Retinal pigment epithelial cell (primary cell): ENCODE measurements at places on chromosomes 7 and 10.

DNA sequence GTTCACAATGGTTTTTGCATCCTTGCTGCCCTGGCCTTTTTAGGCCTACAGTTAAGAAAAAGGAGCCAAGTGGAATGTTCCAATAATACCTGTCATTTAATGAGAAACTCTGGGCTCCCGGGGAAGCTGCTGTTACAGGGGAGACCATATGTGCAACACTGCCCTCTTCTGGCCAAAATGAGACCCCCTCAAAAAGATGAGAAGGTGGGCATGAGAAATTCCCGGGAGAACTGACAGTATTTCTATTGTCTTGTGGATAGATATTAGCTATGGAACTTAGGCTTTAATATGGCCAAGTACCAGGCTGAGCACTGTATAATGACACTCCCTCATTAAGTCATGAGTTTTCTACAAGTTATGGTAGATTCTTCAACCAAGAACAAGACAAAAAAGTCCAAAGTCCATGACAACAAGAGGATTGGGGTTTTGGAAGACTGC lies 99.4 kb downstream of the CCDC3 start:
- DNase-seq: peak; percentile 12

DNA sequence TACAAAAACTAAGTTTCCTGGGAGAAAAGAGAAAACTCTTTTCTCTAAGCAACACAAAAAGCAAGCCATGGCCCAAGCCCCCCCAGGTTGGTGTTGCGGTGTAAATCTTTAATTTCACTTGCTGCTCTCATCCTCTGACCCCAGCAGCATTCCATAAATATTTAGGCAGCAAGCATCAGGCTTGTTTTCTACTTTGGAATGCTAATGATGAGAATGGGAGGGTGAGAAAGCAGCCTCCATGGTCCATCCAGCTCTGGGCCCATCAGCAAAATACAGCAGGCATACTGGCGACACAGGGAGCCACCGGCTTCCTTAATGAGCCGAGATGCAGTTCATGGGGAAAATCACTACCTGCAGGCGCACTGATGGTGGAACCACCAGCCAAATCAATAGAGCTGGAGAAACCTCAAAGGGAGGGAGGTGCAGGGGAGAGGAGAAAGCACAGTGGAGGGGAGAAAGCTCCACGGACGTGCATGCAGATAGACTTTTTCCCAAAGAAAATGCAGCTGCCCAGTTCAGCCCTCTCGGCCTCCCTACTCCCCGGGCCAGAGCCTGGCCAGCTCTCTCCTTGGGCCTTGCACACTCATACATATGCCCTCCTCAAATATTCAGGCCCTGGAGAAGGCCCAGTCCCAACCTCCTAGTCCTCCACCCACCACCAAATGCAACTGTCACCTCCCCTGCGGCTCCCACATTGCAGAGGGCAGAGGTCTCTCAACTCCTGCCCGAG lies 131.9 kb downstream of the GRID1 start:
- no peak for DNase-seq

- no peak for DNase-seq
These were observed 74.0 kb downstream of the AOAH start for GRCh38 chr7:36650320-36650719.

GRCh38 chr7:7912937-7913336 lies 55.7 kb upstream of the GLCCI1 start:
- no peak for DNase-seq

DNA sequence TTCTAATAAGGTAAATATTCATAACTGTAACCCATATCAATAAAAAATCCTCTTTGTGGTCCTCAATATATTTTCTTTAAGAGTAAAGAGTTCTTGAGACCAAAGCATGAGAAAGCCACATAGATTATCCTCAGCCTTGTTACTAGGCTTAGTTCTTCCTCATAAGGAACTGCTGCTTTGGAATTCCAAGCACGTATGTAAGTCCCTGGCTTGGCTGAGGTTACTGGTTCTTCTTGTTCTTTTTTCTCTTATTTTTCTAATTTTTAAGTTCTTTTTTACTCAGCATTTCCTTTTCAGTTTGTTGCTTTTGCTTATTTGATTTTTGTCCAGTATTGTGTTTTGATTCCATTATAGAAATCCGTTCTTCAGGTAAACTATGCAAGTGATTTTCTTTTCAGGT lies 127.3 kb downstream of the MARCHF5 start:
- peak; percentile 58 for DNase-seq

DNA sequence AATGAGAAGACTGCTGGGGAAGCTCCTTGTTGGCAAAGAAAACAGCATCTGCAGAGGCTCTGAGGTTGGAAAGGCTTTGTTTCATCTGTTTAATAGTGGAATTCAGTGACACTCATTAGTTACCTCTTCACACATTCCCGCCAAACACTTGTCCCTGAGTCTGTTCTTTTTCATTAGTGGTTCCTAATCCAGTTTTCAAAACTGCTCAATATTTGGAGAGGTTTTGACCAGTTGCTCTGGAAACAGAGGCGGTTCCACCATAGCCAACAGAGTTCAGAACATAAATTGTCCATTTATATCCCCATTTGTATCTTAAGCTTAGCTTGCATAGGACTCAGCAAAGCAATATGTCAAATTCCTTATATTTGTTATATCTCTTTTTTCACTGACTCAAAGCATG lies 754.6 kb downstream of the AUTS2 start:
- no peak for DNase-seq

DNA sequence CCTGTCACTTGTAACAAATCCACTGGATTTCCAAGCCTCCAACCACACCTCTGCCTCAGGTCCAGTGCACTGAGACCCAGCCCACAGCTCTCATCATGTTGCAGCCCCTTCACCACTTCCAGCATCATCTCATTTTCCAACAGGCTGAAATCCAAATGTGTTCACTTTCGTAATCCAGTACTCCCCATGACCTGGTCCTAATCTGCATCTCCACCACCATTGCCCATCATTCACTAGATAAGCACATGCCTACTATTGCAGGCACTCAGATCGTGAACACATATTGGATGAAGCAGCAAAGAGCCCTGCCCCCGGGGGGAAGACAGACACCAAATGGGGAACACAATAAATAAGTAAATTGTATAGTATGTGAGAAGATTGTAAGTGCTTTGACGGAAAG lies 76.1 kb upstream of the INSIG1 start:
- DNase-seq: no peak

GRCh38 chr7:106047818-106048705 lies 64.0 kb downstream of the SYPL1 start:
- DNase-seq: no peak

DNA sequence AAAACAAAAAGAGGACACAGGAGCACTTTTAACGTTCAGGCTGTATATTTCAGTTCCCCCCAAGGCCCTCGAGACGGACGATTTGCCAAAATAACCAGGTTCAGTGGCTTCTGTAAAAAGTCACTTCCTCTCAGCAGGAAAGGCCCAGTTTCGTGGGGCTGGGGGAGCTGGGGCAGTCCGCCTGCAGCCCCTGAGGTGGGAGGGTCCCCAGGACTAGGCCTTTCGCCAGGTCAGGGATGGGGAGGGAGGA lies 28.8 kb downstream of the WDR86 start:
- no peak for DNase-seq

DNA sequence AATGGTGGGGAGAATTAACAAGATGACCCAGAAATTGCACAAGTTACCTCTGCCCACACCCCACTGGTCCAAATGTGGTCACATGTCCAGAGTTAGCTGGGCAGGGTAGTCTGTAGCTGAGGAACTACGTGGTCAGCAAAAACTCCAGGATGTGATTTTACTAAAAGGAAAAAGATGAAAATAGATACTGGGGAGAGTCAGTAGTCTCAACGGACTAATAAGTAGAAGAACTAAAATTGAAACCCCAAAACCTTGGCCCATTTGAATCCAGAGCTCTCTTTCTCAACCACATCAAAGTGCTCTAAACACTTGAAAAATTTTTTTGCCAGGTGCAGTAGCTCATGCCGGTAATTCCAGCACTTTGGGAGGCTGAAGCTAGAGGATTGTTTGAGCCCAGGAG lies 146.3 kb downstream of the SKIDA1 start:
- DNase-seq: no peak

DNA sequence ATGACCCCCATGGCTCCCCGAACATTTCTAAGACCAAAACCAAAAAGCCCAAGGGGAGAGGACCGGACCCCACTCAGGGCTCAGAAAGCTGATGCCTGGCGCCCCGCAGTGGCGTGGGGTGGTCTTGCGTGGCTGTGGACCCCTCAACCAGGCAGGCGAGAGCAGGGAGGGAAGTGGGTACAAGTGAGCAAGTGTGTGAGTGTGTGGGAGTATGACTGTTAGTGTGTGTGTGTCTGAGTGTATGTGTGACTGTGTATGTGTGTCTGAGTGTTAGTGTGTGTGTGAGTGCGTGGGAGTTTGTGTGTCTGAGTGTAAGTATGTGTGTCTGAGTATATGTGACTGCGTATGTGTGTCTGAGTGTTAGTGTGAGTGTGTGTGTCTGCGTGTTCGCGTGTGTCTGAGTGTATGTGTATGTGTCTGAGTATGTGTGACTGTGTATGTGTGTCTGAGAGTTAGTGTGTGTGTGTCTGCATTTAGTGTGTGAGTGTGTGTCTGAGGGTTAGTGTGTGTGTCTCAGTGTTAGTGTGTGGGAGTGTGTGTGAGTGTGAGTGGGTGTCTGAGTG lies 34.0 kb upstream of the INSIG1 start:
- no peak for DNase-seq

GRCh38 chr10:4754143-4754542 lies 71.9 kb upstream of the AKR1E2 start:
- no peak for DNase-seq

DNA sequence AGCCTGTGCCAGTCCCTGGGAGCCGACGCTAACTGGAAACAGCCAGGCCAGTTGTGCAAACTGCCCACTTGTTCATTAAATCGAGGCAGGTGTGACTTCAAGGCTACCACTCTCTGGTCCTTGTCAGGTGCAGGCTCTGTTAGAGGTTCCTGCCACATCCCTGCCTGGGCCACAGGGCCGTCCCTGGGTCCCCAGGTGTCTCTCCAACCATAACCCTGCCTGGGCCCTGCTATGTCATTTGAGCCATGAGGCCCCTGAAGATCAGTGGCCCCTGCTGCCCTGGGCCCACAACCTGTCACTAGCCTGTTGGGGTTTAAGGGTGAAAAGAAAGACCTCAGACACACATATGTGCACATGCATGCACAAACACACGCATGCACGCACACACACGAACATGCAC lies 326.9 kb downstream of the TNS3 start:
- no peak for DNase-seq

- no peak for DNase-seq
These were observed 57.6 kb upstream of the TARP start for GRCh38 chr7:38330861-38331621.

DNA sequence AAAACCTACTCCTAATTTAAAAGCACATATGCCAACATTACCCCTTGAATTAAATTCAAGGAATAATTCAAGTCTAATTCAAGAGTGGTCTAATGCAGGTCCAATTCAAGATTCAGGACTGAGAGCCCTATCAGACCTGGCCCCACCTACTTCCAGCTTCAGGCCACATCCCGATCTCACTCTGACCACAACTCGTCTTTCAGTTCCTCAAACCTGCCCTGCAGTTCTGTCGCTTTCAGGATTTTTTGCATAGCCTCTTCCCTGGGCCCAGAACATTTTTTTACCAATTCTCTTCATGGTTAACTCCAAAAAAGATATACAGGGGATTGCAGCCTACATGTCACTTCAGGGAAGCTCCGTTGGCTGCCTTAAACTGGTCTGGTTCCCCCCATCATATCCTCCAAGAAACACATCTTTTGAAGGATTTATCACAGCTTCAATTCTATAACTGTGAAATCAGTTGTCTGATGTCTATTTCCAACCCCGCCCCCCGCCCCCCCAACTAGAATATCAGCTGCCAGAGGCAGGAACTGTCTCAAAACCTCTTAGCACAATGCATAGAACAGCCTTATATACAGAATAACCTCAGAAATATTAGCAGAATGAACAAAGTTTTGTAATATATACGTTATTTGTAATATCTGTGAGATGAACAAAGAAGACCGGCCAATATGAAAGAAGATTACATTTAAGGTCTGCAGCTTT lies 20.8 kb downstream of the CCDC6 start:
- DNase-seq: no peak

GRCh38 chr7:63114371-63114985 lies 884.2 kb upstream of the ZNF722 start:
- no peak for DNase-seq

- DNase-seq: no peak
These were observed 104.7 kb downstream of the PHF14 start for GRCh38 chr7:11078247-11078834.

- no peak for DNase-seq
These were observed 139.4 kb downstream of the OAT start for GRCh38 chr10:124279298-124279697.

DNA sequence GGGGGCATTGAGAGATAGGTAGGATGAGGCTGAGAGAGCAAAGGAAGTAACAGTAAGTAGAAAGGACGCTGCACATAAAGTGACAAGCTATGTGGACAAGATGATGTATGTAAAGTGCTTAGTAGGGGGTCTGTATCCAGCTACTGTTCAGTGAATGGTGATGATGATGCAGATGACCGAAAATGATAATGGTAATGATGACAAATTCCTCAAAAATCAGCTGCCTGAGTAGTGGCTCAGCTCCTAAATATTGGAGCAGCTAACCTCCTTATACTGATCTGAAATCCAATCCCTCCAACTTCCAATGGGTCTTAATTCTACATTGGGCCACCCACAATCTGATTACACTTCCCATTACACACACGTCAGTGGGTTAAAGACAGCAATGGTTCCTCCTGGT lies 27.1 kb upstream of the KCNMA1 start:
- no peak for DNase-seq

- DNase-seq: no peak
These were observed 5.9 kb downstream of the TTYH3 start for GRCh38 chr7:2637505-2638223.

- DNase-seq: no peak
These were observed 294.5 kb downstream of the AUTS2 start for GRCh38 chr7:69892790-69893189.
